ENCODE measurements at places on chromosomes 6 and 20. TPM values are rescaled to one million over a fixed set of nuclear protein-coding genes. Genes with fewer than 3 reads are reported as not detected.

C20orf204 gene
- total RNA-seq, result 2.4 TPM

FAM209B gene
- not detected for total RNA-seq

RFX6 gene
- not detected for total RNA-seq

BTNL2 gene
- not detected for total RNA-seq

SLC17A9 gene
- 9.5 TPM for total RNA-seq

RNF39 gene
- total RNA-seq, result 1.3 TPM

MICB gene
- total RNA-seq, result 5.7 TPM

GHRH gene
- not detected for total RNA-seq

SLC22A2 gene
- total RNA-seq, result 27.9 TPM

IL17A gene
- not detected for total RNA-seq

SLC44A4 gene
- 137 TPM for total RNA-seq

GFOD1 gene
- total RNA-seq, result 14.6 TPM

EBF4 gene
- total RNA-seq, result 10.2 TPM

CDH4 gene
- 1.1 TPM for total RNA-seq

BANF2 gene
- total RNA-seq, result not detected

OPRM1 gene
- total RNA-seq, result not detected

ZNF334 gene
- total RNA-seq, result 8.2 TPM

MYCT1 gene
- total RNA-seq, result 14.2 TPM

TMEM14A gene
- total RNA-seq, result 23.8 TPM

SMAP1 gene
- total RNA-seq, result 19.4 TPM

UBE3D gene
- total RNA-seq, result 6.0 TPM

PXT1 gene
- total RNA-seq, result 0.13 TPM

KCNK17 gene
- total RNA-seq, result 0.38 TPM

DUSP22 gene
- 60.7 TPM for total RNA-seq

PERP gene
- 48.1 TPM for total RNA-seq

NELFCD gene
- 50.2 TPM for total RNA-seq

TPBG gene
- 30.8 TPM for total RNA-seq

TNFRSF6B gene
- total RNA-seq, result 64.5 TPM

MUC21 gene
- total RNA-seq, result not detected

KHDRBS2 gene
- total RNA-seq, result 0.76 TPM

Data from kidney (tissue), 22 donors.